ENCODE measurements at places on chromosomes 16 and 17.

DNA sequence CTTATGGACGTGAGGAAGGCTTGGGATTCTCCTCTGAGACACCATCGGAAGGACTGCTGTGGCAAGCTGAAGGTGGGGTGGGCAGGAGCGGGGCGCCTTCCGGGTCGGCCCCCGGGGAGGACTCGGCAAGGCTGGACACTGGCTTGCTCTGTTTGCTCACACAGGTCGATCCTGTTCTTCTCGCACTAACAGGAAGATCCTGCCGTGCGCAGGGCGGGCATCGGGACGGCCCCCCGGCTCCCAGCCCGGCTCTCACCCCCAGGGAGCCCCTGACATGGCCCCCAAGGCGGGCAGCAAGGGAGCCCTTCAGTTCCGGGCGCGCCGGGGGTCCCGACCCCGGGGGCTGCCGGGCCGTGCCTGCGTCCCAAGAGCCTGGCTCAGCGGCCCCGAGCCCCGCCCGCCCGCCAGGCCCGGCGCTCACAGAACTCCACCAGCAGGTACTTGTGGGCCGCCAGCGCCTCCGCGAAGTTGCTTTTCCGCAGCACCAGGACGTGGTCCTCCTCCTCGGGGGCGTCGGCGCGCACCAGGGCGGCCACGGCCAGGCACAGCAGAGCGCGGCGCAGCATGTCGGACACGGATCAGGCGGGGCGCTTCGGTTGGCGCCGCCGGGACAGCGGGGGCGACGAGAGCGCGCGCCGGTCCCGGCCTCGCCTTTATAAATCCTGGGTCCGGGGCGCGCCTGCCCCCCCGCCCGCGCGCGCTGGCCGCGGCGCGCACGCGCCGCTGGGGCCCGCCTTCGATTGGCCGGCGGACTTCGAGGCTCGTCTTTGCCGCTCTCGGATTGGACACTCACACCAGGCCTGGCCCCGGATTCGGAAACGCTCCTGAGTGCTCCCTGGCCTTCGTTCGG is at the start of gene P4HB:
Gene P4HB (minus strand): TSS at position 630 of the 850 bp plus-strand sequence. CDS start 64 bp downstream, at position 566.
- no peak for DNase-seq

DNA sequence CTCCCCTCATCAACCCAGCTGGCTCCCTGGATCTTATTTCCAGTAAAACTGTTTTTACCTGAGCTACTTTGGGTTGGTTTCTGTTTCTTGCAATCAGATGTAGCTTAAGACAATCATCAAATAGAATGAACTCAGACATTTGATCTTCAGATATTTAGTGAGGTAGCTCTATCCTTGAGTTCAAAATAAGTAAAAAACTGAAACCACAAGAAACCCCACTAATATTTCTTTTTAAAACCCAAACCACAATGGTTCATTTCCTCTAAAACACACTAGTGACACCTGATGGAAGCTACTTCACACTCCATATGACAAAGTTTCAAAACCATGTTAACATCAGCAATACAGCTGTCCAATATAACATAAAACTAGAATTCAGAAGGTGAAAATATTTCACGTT is 37.8 kb downstream of the CACNG1 start:
- DNase-seq, result no peak

GRCh38 chr17:78082988-78083387 is 45.6 kb downstream of the TMC6 start:
- no peak for DNase-seq

- no peak for DNase-seq
These were observed 258.9 kb upstream of the AXIN2 start for GRCh38 chr17:65820306-65820705.

DNA sequence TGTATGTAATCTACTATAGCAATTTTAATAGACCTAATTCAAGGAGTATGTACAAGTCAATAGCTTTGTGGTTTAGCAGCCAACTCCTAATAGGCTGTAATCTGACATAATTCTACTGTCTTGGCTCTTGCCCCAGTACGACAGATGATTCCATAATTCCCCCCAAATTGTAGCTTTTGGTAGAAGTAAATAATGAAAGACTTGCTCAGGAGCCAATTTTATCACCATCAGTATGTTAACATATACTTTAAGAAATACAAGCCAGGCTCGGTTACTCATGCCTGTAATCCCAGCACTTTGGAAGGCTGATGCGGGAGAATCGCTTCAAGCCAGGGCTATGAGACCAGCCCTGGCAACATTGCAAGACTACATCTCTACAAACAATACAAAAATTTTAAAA is 53.9 kb downstream of the AP2B1 start:
- DNase-seq, result no peak

- DNase-seq, result no peak
These were observed 101.3 kb upstream of the CHMP6 start for GRCh38 chr17:80890196-80890920.

DNA sequence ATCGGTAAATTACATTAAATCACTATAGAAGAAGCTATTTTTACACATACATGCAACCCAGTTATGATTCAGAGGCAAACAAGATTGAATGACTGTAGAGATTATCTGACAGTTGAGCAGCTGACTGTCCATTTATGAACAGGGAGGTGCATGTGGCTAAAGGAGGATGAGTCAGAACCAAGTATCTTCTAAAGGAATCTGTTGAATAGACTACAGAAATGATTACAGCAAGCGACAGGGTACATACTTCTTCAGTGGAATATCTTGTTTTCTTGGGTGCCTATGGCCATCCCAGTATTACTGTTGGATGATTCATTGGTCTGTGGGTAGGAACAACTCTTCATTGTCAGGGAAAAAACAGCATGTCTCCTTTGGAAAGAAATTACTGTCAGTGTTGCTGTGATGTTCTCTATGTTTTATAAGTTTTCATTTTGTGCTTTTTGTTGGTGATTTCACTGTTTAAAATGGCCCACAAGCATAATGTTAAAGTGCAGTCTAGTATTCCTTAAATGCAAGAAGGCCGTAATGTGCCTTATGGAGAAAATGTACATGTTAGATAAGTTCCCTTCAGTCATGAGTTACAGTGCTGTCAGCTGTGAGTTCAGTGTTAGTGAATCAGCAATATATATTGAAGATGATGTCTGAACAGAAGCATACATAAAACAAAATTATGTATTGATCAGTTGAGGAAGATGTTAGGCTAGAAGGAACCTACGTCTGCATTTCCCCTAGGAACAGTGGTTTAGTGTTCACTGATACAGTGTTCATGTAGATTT is 27.0 kb downstream of the CBFB start:
- peak; percentile 11 for DNase-seq

GRCh38 chr16:3042376-3042775 is 4.0 kb upstream of the MMP25 start:
- no peak for DNase-seq

- DNase-seq, result no peak
These were observed 1011.9 kb downstream of the CDH8 start for GRCh38 chr16:61024180-61024900.

GRCh38 chr16:397135-397661 is at the start of gene NME4:
Gene NME4 (plus strand): TSS chr16:397199. CDS start chr16:397223, 24 bp downstream.
- DNase-seq, result peak; percentile 62

DNA sequence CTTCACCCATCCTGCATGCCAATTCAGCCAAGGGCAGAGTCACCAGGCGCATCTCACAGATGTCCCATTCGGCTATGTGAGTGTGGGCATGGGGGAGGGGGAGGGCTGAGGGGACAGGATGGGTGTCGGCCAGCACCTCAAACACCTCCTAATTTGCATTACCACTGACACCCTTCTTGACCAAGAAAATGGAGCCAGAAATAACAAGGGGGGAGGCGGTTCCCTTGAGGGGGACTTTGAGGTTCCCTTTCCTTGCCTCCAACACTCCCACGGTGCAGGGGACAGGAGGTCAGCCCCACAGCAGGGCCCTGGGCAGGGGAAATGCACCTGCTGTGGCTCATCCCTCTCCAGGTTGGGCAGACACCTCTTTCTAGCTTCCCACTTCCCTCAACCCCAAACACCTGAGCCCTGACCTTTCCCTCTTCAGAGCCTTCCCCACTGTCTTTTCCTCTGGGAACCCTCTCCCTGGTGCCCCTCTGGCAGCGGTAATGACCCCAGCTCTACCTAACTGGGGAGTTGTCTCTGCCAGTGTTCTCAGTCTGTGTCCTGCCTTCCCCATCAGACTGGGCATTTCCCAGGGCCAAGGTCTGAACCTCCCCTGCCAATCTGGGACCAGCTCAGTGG is 18.2 kb upstream of the TBX21 start:
- no peak for DNase-seq

DNA sequence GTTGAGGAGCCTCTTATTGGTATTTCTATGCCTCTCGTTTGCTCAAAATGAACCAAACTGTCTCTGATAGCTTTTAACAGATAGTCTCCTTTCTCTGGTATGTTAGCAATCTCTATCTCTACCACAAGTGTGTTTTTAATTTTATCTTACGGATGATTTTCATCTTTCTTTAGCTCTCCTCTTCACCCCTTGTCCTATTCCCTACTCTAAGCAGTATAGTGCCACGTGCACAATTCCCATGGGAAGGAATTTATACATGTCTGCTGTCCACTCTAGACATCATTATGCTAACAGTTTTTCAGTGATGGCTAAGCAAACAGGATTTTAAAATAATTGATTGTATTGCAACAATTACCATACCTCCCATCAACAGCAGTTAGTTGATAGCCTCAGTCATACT is 177.3 kb downstream of the CYB561 start:
- DNase-seq, result no peak

DNA sequence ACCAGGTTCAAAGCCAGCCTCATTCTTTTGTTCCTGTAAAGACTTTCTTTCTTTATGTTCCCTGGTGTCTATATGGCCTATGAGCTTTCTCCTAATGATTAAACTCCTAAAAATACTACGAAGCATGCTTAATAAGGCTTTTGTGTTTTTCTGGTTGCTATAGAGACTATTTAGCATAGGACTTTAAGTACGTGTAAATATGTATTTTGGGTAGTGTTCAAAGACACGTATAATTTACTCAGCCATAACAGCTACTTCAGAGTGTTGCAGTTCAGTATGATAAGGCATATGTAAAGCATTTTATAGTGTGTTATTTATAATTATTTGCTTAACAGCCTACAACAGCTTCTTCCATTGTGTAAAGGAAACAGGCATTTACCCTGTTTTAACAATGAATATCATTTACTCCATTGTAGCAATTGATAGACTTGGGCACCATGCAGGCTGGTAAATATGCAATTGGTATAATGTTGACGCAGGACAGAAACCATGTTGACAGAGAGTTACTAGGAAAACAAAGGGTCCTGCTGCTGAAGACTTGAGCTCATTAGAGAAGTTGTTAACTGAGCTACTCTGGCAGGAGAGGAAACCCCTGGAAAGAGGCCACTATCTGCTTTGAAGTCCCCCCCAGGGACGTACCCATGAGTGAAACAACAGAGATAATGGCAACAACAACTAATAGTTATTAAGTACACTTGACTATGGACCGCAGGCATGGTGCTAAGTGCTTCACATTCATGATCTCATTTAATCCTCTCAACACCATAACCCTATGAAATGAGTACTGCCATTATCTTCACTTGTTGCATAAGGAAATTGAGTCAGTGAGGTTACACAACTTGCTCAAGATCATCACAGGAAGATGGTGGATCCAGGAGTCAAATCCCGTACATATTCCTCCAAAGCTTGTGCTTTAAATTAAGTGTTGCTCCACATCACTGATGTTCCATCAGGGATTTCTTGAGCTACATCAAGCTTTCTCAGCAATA is 342.2 kb upstream of the DYNLRB2 start:
- no peak for DNase-seq

GRCh38 chr17:79678091-79678735 is 52.5 kb upstream of the ENPP7 start:
- DNase-seq, result no peak

GRCh38 chr17:57253362-57254065 is 2.8 kb upstream of the MSI2 start:
- DNase-seq, result no peak

DNA sequence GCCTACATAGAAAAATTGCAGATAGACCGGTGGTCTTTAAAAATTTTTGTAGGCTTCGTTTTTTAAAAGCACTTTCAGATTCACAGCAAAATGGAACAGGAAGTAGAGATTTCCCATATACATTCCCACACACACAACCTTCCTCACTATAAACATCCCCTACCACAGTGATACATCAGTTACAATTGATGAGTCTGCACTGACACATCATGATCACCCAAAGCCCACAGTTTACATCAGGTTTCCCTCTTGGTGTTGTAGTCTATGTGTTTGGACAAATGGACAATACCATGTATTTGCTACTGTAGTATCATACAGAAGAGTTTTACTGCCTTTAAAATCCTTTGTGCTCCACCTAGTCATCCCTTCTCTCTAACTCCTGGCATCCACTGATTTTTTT is 113.9 kb upstream of the ADAMTS18 start:
- DNase-seq, result no peak

DNA sequence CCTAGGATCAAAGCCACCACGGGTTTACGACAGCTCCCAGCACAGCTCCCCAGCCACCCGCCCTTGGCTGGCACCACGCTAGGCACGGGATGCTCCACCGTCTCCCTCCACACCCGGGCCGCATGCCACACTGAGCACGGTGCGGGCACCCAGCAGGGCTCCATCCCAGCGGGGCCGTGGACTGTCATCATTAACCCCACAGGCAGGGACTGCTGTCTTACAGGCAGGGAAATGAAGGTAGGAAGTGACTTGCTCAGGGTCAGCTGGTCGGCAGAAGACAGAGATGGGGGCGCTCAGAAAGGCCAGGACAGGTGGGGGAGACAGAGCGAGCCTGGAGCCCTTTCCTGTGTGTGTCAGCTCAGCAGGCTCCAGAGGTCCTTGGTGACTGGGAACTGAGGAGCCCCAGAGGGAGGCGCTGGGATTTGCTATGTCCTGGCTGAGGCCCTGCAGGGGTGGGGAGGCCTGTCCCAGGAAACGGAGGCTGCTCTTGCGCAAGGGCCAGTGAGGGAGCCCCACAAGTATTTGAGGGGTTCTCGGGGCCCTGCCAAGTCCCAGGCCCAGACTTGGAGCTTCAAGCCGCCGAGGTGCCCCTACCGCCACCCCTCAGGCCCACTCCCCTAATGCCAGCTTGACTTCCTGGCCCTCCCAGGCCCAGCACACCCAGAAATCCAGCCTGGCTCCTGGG is 3.2 kb downstream of the UBALD1 start:
- no peak for DNase-seq

DNA sequence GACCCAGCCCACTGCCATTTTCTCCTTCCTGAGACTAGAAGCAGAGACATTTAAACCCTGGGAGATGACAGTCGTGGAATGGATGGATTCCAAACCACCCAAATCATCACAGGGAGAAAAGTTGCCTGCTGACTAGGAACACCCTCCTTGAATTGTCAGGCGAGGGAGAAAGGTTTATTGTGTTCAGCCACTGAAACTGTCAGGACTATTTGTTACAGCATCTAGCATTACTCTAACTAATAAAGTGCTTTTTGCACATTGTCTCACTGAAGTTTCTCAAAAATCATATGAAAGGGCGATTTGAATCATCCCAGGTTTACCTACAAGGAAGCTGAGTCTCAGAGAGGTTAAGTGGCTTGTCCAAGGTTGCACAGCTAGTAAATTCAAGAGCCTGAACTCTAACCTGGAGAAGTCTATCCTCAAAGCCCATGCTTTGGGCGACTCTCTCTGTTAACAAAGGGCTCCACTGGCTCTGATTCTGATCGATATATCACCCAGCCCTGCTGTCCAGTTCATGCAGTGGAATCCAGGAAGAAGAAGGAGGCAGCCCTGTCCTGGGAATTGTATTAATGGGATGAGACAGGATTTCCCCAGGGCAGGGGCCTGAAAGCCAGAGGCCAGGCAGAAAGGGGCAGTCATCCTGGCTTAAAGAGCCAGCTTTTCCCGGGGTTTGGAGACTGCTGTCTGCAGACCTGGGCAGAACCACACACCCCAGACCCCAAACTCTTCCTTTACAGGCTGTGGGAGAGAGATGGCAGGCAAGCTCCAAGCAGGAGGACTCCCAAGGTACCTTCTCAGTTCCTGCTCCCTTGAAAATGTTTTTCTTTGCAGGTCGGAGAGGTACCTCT is 37.5 kb downstream of the IRX3 start:
- DNase-seq, result no peak

GRCh38 chr17:7214300-7215135 is 5.1 kb downstream of the DLG4 start:
- peak; percentile 96 for DNase-seq

All from GM12891 (cell line).